ENCODE measurements at places on chromosomes 13 and 19.

GRCh38 chr13:21889651-21890050 lies 218.8 kb downstream of the FGF9 start:
- DNase-seq: no peak

GRCh38 chr13:30364133-30364532 lies 56.8 kb upstream of the KATNAL1 start:
- DNase-seq: no peak

- no peak for DNase-seq
Observed at GRCh38 chr13:79413521-79413920, 7.5 kb upstream of the RBM26 start.

GRCh38 chr13:23996456-23996855 lies 99.2 kb upstream of the C1QTNF9B start:
- no peak for DNase-seq

DNA sequence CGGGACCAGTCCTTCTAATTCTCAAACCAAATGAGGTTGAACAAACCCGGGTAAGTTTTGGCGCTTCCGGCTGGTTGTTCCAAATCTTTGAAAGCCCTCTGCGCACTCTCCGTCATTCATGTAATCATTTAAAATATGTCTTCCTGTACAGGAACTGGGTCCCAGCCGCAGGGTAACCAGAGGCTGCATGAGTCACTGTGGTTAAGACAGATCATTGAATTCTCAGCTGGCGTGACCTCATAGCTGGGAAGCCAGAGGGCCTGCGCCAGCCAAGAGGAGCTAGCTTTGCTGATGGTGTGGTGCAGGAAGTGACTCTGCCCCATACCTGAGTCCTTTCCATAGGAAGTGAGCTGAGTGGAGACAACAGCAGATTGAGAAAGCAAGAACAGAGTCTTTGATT lies 135.2 kb downstream of the TSHZ3 start:
- DNase-seq: peak; percentile 97

- no peak for DNase-seq
Observed at GRCh38 chr19:44590245-44591059, 22.9 kb upstream of the IGSF23 start.

DNA sequence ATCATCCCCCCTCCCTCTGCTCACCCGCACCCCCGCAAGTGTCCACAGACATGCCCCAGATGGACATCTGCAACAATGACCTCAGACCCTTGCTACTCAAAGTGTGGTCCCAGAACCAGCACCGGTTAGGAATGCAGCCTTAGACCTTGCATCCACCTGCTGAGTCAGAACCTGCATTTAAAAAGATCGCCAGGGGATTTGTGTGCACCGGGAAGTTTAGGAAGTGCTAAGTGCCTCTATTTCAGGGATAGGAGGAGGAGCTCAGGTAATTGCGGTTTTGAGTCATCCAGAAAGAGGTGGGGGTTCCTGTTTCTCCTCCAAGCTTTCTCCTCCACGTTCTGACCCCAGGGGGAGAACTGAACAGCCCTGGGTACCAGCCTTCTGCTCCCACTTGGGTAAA lies 46.2 kb downstream of the CACNA1A start:
- no peak for DNase-seq

DNA sequence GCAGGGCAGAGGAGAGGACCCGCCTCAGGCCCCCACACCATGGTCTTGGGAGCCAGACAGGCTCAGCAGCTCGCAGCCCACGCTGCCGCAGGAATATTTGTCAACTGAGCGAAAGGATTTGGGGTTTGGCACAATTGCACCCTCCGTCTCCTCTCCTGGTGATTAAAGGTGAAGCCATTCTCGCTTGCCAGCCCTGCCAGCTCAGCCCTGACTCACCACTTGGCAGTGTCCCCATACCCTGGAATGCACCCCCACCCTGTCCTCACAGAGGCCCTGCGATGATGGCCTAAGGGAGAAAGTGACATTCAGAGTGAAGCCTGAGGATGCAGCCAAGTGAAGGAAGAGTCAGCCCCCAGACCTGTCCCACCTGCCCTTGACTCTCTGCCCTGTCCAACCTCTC lies 18.8 kb downstream of the CYTH2 start:
- DNase-seq: peak; percentile 81

DNA sequence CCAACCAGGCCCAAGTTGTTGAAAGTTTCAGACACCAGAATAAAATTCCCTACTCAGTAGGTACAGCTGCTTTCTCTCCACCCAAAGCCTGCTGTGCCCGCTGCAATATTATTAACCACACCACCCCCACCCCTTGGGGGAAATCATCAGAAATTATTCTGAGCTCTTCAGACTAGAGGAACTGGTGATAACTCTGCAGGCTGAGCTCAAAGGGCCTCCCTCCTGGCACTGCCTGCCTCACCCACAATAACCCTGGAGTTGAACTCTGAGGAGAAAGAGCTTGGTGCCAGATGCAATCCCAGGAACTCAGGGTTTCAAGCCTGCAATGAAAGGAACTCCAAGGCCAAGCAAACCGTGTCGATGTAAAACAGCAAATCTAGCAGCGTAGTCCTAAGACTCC lies 381.7 kb upstream of the ZNF507 start:
- no peak for DNase-seq

- no peak for DNase-seq
Observed at GRCh38 chr13:113349491-113349890, 14.4 kb downstream of the GRTP1 start.

GRCh38 chr13:113153810-113154748 lies 4.4 kb upstream of the PROZ start:
- no peak for DNase-seq

DNA sequence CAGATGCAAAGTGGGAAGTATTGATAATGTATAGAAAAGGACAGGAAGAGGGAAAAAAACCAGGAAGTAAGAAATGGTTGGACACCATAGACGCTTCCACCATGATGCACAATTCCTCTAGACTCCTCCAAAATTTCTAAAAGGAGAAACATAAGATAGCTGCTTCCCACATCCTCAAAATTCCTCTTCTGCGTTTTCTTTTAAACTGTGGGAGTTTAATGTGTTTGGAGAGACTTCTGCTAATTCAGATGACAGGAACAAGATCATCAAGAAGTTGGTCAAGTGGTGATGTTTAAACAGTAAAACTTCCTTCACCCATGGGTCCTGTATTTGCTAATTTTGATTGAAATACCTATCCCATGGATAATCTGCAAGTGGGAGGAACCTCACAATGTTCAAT lies 130.2 kb downstream of the IRS2 start:
- DNase-seq: no peak

DNA sequence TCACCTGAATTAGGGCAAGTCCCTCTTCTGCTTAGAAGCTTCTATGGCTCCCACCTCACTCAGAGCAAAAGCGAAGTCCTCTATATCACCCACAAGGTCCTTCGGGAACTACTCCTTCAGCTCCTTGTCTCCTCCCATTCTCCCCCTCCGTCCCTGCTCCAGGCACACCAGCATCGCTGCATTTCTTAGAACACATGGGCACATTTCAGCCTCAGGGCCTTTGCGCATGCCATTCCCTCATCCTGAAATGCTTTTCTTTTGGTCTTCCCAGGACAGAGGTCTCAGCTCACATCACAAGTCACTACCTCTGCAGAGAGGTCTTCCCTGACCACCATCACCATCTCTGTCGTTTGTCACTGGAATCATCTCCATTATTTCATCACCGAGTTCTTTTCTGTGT lies 4.0 kb downstream of the S1PR5 start:
- no peak for DNase-seq

- no peak for DNase-seq
Observed at GRCh38 chr13:110329258-110329657, 22.2 kb downstream of the COL4A2 start.

All from SW 1271 (cell line).